Bronchial epithelial cell (primary cell): ENCODE measurements at places on chromosomes 1 and 21. TPM values are rescaled to one million over a fixed set of nuclear protein-coding genes. Genes with fewer than 3 reads are reported as not detected.

DNA sequence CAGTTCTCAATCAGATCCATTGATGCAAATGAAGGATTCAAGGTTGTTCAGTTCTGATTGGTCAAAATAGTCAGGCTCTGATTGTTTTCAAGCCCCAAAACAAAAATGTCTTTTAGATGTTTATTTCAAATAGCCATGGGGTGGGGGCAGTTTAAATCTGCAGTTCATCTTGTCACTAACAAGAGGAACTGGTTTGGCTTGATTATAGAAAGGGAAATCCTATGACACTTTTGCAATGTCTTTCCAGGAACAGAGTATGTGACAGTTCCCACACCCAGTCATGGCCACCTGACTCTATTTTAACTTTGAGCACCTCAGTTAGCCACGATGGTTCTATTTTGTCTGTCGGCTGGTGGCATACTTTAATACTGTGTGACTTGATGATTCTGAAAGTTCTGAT, 1544.1 kb downstream of the PLA2G4A start:
- no peak for DNase-seq

PBX1 gene
- total RNA-seq: 2.9 and 3.2 TPM in 2 replicates

DNA sequence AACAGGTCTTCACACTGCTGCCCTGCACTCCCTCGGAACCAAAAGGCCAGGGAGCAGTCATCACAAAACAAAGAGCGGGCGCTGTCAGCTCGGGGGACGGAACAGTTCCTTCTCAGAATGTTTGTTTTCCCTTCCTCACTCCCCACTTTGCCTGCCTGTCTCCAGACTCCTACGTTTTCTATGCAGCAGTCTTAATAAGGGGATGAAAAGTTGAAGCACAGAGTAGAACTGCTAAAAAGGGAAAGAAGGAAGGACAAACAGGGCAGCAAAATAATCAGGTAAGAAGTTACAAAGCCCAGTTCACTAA, 738 bp upstream of the GPR161 start:
- DNase-seq: no peak

GRCh38 chr21:46145159-46145839, 10.1 kb downstream of the FTCD start:
- no peak for DNase-seq

DNA sequence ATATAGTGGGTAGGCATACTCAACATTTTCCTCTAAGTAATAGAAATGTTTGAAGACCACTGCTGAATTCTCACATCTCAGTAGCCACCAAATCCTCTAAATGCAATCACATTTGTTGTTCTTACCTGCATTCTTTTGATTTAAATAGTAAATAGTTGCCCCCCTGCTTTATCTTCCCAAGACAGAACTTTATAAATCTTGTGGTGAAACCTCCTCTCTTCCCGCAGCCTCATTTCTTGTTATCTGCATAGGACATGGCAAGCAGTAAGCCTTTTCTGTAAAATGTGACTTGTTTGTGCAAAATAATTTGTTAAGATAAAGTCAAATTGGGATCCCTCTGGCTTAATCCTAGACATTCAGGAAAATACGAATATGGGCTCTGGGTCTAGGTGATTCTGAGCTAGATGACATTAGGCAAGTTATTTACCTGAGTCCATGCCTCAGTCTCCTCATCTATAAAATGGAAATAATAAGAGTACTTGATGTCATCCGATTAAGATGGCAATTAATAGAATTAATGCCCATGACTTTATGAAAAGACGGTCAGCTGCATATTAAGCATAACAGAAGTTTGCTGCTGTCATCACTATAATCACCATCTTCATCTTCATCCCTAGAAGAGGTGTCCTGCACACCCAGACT, 77.7 kb downstream of the LRRC8C start:
- DNase-seq: no peak

CLDN8 gene
- total RNA-seq: 0.26 and 0.51 TPM in 2 replicates

OR10J1 gene
- total RNA-seq: not detected in 2 replicates

- no peak for DNase-seq
Observed at GRCh38 chr1:94721240-94721639, 98.9 kb upstream of the SLC44A3 start.

- DNase-seq: peak; percentile 18
Observed at GRCh38 chr1:111789666-111790316, 34.1 kb downstream of the DDX20 start.

DNA sequence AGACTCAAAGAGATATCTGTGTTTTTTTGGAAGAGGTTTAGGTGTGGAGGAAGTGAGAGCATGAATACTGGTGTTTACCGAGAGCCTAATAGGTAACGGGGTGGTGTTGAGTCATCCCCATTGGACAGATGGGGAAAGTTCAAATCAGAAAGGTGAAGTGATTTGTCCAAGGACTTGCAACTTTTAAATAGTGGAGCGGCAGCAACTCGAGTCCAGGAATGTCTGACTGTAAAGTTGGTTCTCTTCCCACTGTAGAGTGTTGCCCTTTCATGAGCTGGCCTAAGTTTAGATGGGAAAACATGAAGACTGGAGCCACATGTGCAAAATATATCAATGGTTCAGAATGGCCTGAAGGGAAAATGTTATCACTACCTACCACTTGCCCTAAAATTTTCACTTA, 125.7 kb downstream of the LYPLAL1 start:
- DNase-seq: no peak

- DNase-seq: peak; percentile 94
Observed at GRCh38 chr1:161119092-161119903, 1.4 kb downstream of the NIT1 start.

GRCh38 chr1:15178571-15179484, 25.3 kb downstream of the TMEM51 start:
- DNase-seq: peak; percentile 96

DNA sequence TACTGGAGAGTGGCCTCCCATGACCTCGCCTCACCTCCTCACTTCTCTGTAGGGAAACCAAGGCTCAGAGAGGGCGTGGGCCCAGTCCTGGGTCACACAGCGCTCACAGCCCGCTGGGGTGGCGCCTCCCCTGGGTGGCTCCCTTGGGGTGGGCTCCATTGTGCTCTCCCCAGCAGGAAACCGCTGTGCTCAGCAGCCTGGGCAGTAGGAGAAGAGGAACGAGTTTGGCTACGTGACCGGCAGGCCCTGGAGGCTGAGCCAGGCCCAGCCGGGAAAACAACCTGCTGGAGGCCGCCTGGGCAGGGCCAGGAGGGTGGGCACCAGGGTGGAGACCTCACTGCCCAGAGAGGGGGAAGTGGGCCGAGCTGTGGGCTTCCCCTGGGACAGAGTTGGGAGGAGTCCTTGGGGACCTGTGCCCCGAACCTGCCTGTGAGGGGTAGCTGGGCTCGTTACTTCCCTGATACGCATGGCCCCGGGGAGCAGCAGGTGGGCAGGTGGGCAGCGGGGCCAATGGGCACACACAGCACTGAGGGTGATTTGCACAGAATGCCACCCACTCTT, 15.0 kb upstream of the FAM131C start:
- no peak for DNase-seq

C2CD4D gene
- not detected in 2 replicates for total RNA-seq
